Stimulated activated CD8-positive, alpha-beta memory T cell treated with anti-CD3 and anti-CD28 coated beads, Interleukin-15, amount 100 ng/mL, for 1 hour (primary cell): ENCODE measurements at places on chromosomes 6 and 20.
A peak's percentile ranks its signal among the peaks of the same experiment; 100 is the strongest.

GRCh38 chr20:46752728-46753127, 43.3 kb downstream of the SLC2A10 start:
- peak; percentile 25 for DNase-seq

DNA sequence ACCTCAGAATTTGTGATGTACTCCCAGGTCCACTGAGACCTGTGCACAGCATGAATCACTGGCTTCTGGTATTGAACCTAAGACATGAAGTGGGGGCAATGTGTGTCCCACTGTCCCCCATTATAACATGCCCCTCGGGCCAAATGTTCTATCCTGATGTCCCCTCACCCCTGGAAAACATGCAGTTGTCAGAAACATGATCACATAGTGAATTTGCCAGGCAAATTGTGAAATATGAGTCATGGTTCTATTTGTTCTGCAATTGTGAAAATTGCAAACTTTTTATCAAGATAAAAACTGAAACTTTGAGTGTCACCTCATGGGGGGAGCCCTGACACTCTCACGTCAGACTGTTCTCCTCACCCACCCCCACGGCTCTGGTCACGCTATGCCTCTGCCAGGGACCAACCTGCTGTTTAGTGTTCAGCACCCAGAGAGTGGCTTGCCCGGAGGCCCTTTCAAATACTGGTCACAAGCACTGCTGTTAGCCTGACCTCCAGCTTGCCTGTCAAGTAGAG, 305.3 kb downstream of the CLIC5 start:
- no peak for DNase-seq

- DNase-seq, result no peak
Measured at GRCh38 chr6:91580635-91581034, 993.8 kb upstream of the MAP3K7 start.

DNA sequence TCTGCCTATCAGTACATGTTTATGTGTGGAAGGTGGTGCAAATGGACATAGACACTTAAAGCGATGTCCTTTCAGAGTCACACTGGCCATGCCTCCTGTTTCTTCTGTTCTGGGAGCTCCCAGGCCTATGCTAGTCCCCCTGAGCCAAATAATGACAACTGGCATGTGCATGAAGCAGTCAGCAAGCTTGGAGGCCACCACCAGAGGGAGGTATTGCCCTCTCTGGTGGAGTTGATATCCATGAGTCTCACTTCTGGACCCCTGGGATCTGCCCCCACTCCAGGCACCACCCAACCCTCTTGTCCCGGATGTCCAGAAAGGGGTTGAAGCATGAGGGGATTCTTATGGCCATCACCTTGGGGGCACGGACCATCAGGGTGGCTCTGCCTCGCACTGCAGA, 172.2 kb downstream of the AIG1 start:
- DNase-seq, result no peak

GRCh38 chr20:59788196-59788735, 145.2 kb downstream of the SYCP2 start:
- no peak for DNase-seq

- DNase-seq, result no peak
Measured at GRCh38 chr6:33209856-33210255, 1.6 kb downstream of the RING1 start.

GRCh38 chr6:142462260-142462659, 160.5 kb downstream of the ADGRG6 start:
- no peak for DNase-seq

DNA sequence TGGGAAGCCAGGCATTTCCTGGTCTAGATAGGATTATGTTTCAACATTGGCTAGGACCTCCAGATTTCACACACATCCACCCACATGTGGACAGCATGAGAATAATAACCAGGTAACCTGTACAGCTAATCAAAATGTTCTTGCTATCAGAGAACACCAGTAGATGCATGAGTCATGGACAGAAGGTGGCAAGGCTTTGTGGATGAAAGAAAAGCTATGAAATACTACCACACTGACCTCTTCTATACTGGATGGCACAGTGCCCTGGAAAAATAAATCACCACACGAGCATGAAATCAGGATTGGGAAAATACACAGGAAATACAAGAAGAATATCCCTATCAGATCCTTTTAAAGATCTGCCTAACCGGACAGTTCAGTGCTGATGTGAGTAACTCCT, 113.0 kb downstream of the GMDS start:
- no peak for DNase-seq

GRCh38 chr20:10063482-10063881, 28.7 kb downstream of the ANKEF1 start:
- DNase-seq, result no peak

GRCh38 chr6:167919349-167919748, 78.1 kb upstream of the KIF25 start:
- no peak for DNase-seq

DNA sequence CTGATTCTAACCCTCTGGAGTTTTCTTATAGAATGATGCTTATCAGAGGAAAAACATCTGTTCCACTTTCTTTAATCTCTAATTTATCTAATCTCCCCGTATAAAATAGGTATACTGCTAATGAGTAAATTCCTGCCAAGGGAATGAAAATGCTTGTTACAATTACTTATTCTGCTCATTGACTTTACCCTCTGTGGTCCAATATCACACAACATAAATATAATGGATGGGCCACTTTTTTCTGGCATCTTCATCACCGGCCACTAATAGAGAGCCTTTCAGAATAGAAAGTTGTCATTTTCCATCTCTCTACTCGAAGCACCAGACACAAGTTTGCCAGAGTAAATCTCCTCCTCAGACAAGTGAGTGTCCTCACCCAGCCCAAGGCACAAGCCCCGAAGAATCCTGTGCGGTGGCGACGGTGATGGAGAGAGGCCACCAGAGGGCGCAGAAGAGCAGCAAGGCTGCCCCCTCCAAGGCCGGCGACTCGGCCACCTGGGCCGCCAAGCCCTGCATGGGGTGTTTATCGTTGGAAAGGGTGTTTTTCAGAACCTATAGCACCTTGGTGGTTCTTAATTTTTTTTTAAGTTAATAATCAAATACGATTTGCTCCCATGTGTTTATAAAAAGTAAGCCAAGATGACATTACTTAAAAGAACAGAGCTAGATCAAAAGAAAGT, 212.9 kb upstream of the ARID1B start:
- DNase-seq, result peak; percentile 63

- no peak for DNase-seq
Measured at GRCh38 chr6:25389471-25389870, 110.3 kb downstream of the CARMIL1 start.

DNA sequence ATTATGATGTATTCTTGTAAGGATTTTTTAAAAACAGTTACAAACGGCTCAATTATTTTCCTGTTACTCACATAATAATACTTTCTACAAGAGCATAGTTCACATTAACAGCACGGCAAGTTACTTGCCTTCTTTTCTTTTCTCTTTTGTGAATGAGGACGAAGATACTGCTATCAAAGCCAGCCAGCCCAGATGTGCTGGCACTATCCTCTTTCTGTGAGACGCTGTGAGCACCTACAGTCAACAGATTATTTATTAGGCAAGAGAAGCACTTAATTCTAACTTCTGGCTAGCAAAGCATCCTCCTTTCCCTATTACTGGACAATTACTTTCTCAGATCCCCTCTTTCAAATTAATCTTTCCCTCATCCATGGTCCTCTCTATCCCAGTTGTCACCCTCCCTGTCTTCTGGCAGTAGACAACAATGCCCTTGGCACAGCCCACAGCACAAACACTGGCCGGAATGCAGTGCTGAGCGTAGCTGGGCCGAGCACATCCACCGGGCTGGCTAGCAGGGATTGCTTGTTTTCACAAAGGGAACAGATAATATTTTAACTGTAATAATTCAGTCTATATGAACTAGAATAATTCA, 262.1 kb downstream of the FOXC1 start:
- no peak for DNase-seq

- no peak for DNase-seq
Measured at GRCh38 chr6:158027590-158028285, 46.1 kb downstream of the SYNJ2 start.

GRCh38 chr6:30200551-30201281, 12.5 kb downstream of the TRIM26 start:
- DNase-seq, result no peak

- no peak for DNase-seq
Measured at GRCh38 chr20:45191926-45192325, 14.9 kb upstream of the SEMG1 start.

- no peak for DNase-seq
Measured at GRCh38 chr6:71393471-71393870, 104.9 kb downstream of the OGFRL1 start.

DNA sequence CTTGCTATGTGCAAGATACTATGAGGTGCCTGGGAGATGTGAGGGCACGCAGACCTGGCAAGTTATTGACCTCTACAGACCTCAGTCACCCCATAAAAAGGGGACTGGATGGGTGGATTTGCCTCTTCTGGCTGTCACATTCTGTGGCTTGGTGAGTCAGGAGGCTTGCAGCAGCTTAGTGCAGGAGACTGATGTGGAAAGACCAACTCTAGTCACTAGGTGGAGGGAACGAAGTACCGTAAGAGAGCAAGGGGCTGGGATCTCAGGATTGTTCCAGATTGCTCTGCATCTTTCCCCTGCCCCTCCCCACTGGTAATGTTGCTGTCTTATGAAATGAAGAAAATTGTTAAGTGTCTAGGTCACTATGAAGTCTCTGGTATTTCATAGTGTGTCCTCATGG, 3.3 kb downstream of the MAPRE1 start:
- DNase-seq, result no peak

GRCh38 chr6:33732817-33733708, 13.6 kb downstream of the IP6K3 start:
- no peak for DNase-seq

GRCh38 chr20:56829788-56830385, 200.8 kb downstream of the TFAP2C start:
- DNase-seq, result no peak

GRCh38 chr6:143961886-143962878, 45.9 kb downstream of the PLAGL1 start:
- DNase-seq, result no peak

GRCh38 chr6:27977387-27977786, 20.3 kb downstream of the OR2B6 start:
- no peak for DNase-seq

DNA sequence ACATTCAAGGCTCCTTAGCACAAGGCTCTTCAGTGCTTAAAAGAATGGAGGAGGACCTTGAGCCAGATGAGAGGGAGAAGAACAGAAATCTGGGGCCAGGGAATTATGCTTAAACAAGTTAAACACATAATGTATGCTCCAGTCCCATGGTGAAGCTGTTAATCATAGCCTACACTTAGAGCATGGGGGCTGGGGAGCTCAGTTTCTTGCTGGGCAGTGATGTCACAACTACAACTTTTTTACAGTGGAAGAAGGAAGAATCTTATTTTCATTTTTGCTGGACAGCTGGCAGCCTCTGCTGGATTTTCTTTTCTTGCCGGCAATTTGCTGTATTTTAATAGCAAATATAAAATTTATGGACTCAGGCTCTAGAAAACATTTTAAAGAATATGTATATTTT, 432.5 kb downstream of the CD109 start:
- no peak for DNase-seq

DNA sequence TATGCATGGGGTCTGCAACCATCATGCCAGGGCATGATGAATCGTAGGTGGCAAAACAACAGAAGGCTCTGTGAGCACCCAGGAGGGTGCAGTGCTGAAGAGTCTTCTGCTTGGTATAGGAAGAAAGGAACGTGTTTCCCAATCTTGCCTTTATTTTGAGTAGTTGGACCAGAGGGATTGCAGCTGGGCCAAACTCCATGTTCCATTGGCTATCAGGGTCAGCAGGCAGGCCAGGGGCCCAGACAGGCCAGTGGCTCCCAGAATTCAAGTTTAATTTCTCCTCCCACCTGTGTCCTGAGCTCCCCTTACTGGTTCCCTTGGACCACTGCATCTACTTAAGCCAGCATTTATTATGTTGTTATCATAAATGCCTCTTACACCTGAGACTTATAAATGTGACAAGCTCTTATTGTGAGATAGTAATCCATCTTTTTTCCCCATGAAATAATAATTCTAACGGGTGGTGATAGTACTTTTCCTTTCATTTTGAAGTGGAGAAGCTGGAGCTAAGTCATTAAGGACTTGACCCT, 918 bp upstream of the TRIM38 start:
- DNase-seq, result no peak

DNA sequence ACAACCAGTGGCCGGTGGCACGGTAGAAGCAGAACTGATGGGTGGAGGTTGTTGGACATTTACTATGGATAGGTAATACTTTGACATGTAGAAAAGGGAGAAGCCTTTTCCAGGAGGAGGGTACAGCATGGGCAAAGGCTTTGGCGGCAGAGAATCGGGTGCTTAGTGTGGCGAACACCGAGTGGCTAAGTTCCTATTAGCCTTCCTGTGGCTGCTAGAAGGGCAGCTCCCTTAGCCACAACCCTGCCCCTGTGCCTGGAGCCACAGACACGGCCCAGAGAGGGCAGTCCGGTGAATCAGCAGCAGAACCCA, 37.9 kb upstream of the TGM2 start:
- DNase-seq, result no peak

DNA sequence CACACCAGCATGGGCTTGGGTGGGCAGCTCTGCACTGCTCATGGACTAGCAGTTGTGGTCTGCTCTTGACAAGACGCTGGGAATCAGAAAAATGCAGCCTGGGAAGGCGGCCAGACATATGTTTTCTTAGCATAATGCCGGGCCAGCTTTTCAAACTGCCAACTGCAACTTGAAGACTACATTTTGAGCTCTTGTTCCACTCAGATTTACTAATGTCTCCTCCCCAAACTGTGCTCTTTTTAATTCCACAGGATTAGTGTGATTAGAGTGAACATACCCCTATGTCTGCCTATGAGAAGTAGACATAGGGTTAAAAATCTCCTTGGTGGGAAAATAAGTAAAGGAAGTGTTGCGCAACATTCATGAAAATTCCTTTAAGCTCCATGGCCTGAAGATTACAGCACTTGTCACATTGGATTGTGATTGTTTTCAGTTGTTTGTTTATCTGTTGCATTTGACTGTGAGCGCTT, 5.3 kb upstream of the FNDC1 start:
- DNase-seq, result no peak

- no peak for DNase-seq
Measured at GRCh38 chr6:132768051-132768517, 10.4 kb upstream of the VNN2 start.
